ENCODE measurements at places on chromosomes 13 and 19.

- DNase-seq, result no peak
These were observed 8.5 kb upstream of the DOCK9 start for GRCh38 chr13:98986226-98986846.

DNA sequence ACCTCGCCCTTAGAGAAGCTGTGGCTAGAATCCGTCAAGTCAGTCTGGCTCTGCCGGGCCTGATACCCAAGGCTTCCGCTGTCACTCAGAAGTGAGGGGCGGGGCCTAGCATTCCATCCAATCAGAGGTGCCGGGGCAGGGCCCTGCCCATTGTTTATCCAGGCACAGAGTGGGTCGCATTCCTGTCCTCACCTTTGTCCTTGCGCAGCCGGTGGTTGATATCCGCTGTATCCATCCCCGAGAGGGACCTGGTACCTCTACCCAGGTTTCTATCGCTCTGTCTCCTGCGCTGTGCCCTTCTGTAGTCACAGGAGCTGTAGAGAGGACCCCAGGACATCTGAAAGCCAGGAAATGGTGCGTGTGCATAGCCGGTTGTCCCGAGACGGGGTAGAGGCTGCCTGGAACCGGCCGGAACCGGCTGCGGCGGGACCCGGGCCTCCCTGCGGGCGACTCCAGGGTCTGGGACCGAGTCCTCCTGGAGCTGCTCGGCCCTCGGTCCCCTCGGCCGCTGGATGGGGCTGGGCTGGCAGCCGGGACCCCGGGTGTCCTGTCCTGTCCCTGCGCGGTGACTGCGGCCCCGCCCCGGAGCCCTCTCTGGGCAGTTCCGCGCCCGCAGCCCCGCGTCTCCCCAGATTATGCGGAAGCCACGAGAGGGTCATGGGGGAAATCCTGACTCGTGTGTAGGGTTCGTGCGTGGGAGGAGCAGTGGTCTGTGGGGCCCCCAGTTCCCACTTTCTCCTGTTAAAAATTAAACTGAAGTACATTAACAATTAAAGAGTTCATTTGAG is at the start of gene ZNF763:
Gene ZNF763 (plus strand): TSS at position 183 of the 788 bp plus-strand sequence. CDS start 169 bp downstream, at position 352.
- DNase-seq, result peak; percentile 92

DNA sequence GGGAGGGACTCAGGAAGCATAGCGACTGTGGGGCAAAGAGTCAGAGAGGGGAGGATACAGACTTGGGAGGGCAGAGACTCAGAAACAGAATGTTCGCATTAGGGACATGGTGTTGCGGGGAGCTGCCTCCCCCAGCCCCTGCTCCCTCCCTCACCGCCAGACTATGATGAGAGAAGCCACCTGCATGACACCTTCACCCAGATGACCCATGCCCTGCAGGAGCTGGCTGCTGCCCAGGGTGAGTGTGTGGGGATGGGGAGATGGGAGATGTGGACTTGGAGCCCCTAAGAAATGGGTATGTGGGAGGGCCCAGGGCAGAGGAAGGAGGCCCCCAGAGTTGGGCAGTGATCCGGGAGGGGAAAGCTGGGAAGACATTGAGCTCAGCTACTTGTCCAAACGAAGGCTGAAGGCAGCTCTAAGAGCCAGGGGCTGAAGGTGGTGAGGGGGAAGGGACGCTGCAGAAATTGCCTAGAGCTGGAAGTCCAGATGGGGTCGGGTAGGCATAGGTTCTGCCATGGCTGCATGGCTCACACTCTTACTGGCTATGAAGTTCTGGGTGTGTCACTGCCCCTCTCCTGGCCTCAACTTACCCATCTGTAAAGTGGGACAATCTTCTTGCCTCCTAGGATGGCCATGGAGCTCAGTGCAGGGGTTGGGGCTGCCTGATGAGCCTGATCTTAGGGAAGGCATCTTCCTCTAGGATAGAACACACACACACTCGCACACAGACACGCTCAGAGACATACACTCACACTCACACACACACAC is 1.4 kb downstream of the SPACA6 start:
- DNase-seq, result no peak

DNA sequence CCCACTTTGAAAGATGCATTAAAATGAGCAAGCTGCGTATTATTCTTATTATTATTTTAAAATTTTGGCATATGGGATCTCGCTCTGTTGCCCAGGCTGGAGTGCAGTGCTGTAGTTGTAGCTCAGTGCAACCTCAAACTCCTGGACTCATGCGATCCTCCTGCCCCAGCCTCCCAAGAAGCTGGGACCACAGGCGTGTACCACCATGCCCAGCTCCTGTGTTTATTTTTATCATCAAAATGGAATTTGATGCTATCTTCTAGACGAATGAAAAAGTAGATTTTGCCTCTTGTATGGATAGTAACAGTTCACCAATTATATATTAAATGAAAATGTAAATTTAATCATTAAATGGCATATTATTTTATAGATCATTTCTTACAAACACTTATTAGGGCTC is 43.6 kb downstream of the COL4A1 start:
- DNase-seq, result no peak

DNA sequence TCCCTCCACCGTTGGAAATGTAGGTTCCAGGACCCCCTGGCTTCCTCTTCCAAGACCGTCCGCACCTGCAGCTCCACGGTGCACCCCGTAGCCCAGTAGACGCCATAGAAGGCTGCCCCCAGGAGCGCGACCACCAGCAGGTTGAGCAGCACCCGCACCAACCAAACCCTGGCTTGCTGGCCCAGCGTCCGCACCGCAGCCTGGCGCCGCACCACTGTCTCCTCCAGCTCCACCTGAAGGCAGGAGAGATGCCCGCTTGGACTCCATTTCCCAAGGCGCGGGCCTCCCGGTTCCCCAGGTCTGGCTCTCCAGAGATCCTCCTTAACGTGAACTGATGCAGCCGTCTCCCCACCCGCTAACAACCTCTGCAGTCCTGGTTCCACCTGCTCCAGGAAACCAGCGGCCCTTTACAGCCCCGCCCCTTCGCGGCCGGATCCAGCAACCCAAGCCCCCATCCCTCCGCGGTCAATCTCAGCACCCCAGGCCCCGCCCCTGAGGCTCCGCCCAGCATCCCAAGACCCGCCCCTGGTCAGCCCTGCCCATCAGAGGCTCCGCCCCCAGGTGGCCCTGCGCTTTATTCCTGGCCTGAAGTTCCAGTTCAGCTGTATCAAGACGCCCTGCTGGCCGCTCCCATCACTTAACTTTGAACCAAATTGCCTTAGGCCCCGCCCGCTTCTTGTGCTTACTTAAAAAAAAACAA is 5.0 kb upstream of the LENG1 start:
- DNase-seq, result no peak

GRCh38 chr13:36211567-36211966 is 2.8 kb downstream of the SOHLH2 start:
- no peak for DNase-seq

DNA sequence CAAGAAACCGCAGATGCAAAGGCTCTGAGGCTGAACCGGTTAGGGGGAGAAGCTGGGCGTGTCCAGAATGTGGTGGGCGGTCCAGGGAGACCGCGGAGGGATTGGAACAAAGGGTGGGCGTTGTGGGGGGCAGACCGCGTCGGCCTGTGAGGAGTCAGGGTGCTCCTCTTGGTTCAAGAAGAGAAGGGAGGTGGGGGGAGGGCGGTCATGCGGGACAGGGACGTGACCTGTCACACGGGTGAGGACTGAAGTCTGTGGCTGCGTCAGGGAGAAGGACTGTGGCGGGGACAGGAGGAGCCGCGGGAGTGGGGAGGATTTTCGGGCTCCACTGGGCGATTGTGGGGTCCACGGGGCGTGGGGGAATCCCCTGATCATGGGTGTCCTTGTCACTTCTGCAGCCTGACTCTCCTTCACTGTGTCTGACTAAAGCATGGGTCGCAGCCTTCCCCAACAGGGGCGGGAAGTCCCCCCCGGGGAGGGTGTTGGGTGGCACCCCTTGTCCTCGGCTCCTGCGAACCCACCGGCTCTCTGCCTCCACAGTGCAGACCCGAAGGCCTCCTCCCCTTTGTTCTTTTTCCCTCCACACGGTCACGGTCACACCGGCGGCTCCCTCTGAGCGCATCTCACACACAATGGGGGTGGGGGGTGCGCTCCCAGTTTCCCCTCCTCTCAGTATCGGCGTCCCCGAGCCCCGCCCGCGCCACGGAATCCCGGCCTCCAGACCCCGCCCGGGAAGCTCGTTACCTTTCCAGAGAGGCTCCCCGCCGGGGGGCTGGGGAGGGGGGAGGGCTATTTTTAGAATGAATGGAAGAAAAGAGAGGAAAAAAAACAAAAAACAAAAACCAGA is 16.4 kb upstream of the KCNN1 start:
- no peak for DNase-seq

- no peak for DNase-seq
These were observed 3.0 kb downstream of the GADD45GIP1 start for GRCh38 chr19:12953799-12954611.

DNA sequence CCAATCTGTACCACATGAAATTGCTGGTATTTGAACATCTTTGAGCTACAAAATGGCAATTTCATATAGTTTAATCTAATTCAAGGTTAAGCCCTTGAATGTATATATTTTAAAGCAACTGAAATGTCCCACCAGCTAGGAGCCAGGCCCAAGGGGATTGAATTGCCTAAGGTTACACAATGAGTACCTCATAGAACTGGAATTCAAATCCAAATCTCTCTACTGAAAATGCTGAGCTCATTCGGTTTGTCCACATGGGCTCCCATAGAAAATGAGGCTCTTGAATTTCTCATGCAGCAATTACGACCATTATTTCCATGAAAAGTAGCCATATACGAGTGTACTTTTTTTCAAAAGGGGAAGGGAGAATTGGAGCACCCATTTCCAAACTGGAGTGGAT is 31.5 kb upstream of the FNDC3A start:
- DNase-seq, result peak; percentile 4

DNA sequence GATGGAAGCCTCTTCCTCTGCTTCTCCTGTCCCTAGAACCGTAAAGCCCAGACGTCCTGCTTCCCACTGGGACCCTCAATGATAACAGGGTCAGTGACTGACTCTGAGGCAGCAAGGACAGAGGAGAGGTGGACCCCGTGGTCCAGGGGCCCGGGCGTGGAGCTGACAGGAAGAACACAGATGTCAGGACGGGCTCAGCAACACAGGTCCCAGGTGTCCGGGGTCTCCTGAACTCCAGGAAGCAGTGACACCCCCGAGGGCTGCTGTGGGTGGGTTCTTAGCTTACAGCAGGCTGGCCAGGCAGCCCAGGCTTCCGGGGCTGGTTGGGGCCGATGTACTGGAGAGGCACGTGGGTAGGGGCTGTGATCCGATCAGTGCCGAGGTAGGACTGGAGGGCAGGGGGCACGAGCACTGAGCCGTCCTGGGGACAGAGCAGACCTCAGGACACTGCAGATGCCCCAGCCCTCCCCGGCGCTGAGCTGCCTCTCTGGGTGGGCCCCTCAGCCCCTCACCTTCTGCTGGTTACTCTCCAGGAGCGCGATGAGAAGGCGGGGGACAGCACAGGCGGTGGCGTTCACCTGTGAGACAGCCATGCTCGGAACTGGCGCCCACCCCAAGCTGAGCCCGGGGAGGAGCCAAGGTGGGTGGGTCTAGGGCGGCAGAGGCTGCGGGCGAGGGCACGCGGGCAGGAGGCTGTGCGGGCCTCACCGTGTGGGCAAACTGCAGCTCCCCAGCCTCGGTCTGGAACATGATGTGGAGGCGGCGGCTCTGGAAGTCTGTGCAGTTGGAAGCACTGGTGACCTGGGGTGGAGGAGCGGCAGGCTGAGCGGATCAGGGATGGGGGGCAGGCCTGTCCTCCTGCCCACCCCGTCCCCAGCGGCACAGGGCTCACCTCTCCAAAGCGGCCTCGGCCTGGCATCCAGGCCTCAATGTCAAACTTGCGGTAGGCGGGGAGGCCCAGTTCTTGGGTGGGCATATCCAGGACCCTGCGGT is 3.6 kb upstream of the CCER2 start:
- no peak for DNase-seq

- no peak for DNase-seq
These were observed 307 bp downstream of the JOSD2 start for GRCh38 chr19:50510700-50511068.

DNA sequence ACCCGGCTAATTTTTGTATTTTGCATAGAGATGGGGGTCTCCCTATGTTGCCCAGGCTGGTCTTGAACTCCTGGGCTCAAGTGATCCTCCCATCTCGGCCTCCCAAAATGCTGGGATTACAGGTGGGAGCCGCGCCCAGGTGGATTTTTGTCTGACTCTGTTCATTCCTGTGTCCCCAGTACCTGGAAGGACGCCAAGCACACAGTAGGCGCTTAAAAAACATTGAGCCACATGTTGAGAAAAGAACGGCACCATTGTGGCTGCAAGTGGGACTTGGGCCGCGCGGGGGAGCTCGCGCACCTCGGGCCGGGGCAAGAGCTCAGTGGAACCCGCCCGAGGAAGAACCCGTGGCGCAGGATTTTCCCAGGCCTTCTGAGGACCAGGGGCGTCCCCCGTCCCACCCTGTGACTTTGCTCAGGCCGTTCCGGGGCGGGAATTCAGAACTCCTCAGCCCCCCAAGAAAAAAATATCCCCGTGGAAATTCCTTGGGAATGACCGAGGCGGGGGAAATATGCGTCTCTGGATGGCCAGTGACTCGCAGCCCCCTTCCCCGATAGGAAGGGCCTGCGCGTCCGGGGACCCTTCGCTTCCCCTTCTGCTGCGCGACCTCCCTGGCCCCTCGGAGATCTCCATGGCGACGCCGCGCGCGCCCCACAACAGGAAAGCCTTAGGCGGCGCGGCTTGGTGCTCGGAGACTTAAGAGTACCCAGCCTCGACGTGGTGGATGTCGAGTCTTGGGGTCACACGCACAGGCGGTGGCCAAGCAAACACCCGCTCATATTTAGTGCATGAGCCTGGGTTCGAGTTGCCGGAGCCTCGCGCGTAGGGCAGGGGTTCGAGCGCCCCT is 1.4 kb upstream of the ICAM1 start:
- peak; percentile 99 for DNase-seq

GRCh38 chr13:24247016-24247415 is 62.4 kb upstream of the C1QTNF9 start:
- peak; percentile 62 for DNase-seq

DNA sequence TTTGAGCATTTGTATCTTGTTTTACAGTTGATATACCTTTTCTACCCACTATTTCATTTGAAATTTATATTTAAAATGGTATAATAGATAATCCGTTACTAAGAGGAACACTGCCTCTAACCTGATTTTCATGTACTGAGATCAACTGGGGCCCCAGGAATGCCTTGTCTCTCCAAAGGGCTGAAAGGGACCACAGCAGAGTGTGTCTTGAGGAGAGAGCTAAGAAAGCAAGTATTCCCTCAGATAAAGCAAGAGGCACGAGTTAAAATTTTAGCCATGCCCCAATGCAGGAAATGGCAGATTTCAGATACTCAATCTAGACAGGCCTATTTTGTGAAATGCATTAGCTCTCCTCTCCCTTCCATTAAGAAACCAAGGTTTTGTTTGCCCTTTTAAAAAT is 10.7 kb downstream of the UQCRFS1 start:
- DNase-seq, result no peak

DNA sequence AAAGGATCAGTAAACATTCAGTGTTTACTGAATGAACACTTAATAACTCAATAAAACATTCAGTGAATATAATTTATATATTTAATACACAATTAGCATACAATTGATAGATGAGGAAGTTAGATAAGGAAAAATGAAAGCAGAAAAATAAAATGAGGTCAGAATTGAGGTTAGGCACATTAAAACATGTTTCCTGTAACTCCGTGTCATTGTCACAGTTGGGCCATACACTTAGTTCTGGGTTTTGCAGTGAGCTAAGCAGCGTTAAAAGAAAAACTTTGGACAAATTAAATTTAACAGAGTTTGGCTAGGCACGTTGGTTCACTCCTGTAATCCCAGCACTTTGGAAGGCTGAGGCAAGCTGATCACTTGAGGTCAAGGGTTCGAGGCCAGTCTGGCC is 71.4 kb downstream of the MIPEP start:
- DNase-seq, result no peak

GRCh38 chr13:20814224-20814910 is 40.6 kb upstream of the EEF1AKMT1 start:
- no peak for DNase-seq

GRCh38 chr13:108495646-108496361 is 133.6 kb upstream of the MYO16 start:
- DNase-seq, result no peak

Measured in NB4 (cell line).